LHCN-M2 (cell line): ENCODE measurements at places on chromosomes 13 and 19. TPM values are rescaled to one million over a fixed set of nuclear protein-coding genes. Genes with fewer than 3 reads are reported as not detected.

PGLYRP1 gene
- total RNA-seq, result not detected in 2 replicates

STAP2 gene
- total RNA-seq, result 1.1 and 2.9 TPM in 2 replicates

HTR2A gene
- total RNA-seq, result 0.34 and 2.2 TPM in 2 replicates

- DNase-seq, result peak; percentile 26
Measured at GRCh38 chr13:98274921-98275487, 97.9 kb upstream of the RNF113B start.

GRCh38 chr19:38429055-38429810 lies 3.2 kb upstream of the RASGRP4 start:
- DNase-seq, result no peak

DNA sequence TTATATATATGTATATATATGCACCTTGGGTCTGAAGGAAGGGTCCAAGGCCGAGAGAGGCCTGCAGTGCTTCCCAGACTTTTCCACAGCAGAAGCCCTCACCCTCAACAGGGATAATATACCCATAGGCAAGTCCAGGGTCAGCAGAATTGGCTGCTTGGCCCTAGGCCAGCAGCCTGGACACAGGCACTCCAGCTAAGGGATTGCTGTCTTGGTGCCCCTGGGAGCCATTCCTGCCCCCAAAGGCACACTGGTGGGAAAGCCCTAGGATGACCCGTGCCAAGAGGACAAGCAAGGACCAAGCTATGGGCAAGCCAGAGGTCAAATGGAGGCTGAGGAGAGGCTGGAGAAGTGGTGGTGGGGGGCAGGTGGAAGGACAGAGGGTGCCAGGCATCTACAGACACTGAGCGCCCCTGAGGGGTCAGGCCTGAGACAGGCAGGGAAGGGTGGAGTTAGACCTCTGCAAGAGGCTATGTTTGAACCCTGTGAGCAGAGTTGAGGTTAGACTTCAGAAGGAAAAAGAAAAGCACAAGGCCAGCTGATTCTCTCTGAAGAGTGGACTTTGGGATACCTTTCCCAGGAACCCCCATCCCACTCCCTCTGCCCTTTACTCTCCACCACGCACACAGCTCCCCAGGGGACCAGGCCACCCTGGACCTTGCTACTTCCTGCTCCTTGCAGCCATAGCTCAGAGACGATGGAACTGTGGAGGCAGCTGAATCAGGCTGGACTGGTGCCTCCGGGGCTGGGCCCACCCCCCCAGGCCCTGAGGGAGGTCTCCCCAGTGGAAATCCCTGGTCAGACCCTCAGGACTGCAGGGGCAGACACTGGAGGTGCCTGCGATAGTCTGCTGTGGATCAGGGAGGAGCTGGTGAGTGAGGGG lies at the start of gene ERICH4:
Gene ERICH4 (plus strand): TSS at position 684 of the 883 bp plus-strand sequence. CDS start 14 bp downstream, at position 698.
- no peak for DNase-seq

- peak; percentile 38 for DNase-seq
Measured at GRCh38 chr19:17841810-17842662, 5.7 kb downstream of the JAK3 start.

- DNase-seq, result no peak
Measured at GRCh38 chr19:27806471-27807070, 1406.4 kb downstream of the UQCRFS1 start.

DNA sequence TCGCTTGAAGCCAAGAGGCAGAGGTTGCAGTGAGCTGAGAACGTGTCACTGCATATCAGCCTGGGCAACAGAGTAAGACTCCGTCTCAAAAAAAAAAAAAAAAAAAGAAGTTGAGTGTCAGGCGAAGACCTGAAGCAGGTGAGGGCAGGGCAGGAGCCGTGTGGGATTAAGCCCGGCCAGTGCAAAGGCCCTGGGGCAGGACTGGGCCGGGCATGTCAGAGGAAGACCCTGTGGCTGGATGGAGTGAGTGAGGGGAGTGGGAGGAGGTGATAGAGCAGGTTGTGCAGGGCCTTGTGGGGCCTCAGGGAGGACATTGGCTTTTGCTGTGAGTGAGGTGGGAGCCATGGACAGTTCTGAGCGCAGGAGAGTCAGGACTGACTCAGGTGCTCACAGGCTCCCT lies 47.9 kb downstream of the TMED1 start:
- no peak for DNase-seq
